ENCODE measurements at places on chromosomes 7 and 10. TPM values are rescaled to one million over a fixed set of nuclear protein-coding genes. Genes with fewer than 3 reads are reported as not detected.

PLXDC2 gene
- total RNA-seq: 59.9 TPM

- no peak for DNase-seq
Measured at GRCh38 chr7:156764016-156764669, 123.6 kb downstream of the RNF32 start.

CLDN15 gene
- 65.8 TPM for total RNA-seq

GRCh38 chr7:156969972-156970420 lies 20.5 kb downstream of the NOM1 start:
- no peak for DNase-seq

GRCh38 chr10:59435707-59436106 lies 73.4 kb upstream of the FAM13C start:
- DNase-seq: no peak

CCDC172 gene
- not detected for total RNA-seq

- no peak for DNase-seq
Measured at GRCh38 chr7:27202862-27203134, 2.9 kb upstream of the HOXA13 start.

- DNase-seq: no peak
Measured at GRCh38 chr7:77569514-77570232, 32.6 kb downstream of the PTPN12 start.

- DNase-seq: no peak
Measured at GRCh38 chr10:132877473-132877872, 64.9 kb downstream of the CFAP46 start.

- DNase-seq: no peak
Measured at GRCh38 chr7:561631-562373, 42.2 kb upstream of the PDGFA start.

DNA sequence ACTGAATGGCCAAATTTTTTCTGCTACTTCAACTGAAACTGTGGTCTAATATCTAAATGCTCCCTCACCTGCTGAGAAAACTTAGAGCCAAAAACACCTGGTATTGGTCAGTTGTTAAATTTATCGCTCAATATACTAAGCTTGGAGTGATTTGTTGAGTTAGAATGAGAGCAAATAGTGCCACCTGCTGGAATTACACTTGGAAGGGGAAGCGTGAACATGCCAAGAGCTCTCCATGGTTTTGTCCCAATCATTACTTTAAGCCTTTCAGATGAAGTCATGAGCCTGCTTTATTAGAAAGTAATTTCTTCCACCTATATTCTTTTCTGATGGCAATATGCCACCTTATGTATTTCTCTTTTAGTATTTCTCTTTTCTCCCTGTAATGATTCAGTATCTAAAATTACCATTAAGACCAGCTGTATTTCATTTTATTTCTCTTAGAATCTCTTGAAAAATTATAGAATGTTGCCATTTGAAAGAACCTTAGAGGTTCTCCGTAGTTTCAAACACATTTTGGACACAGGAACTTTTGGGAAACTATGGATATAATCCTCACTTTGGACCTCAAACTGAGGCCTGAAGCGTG lies 447.8 kb upstream of the C7orf33 start:
- no peak for DNase-seq

GRCh38 chr7:50331564-50332208 lies 27.2 kb downstream of the IKZF1 start:
- no peak for DNase-seq

DNA sequence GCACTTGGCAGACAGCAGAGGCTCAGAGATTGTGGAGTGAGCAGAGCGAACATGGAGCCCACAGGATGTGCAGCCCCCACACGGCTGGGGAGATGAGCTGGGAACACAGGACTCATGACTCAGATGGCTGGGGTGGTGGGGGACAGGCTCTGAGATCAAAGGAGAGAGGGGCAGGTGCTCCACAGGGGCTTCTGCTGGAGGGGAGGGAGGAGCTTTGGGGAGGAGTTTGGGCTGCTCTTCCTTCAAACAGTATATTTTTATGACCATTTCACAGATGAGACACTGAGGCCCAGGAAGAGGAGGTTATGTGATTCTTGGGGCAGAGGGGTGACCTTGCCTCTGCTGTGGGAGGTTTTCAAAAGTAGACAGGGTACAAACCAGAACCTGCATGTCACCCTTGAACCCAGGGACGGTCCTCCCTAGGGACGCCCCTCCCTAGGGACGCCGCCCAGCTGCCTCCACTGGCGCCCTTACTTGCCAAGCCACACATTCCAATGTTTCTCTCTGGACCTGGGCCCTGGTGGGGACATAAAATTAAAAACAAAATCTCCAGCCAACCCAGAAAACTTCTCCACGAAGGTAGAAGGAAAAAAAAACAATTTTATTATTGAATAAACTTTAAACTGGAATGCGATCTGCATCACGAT lies 981 bp upstream of the CRYGN start:
- no peak for DNase-seq

DNA sequence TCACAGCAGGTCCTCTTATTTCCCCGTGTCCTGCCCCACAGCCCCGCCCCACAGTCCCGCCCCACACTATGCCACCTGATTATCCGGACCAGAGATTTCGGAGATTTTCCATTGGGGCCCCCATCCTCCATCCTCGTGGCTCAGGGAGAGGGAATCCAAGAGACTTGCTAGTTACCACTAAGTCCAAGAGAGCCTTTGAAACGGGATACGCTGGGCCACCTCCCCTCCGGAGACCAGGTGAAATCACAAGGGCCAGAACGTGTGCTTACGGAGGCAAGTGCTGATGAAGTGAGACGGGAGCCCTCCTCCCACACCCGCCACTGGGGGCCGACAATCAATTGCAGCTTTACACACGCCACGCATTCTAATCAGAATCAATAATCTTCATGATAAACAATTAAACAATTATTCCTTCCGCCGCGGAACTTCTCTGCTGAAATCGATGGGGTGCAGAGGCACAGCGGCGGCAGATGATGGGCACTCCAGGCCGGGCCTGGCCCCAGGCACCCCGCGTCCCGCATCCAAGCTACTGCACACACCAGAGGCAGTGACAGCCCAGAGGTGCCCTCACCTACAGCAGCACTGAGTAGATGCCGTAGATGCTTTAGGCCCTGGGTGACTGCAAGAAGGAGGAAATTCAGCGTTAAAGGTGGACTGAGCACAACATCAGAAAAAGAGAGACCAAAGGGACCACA lies 534.0 kb upstream of the FOXK1 start:
- DNase-seq: no peak

MKLN1 gene
- total RNA-seq: 50.3 TPM

GRCh38 chr7:150801946-150802771 lies 1.6 kb downstream of the TMEM176A start:
- no peak for DNase-seq

GRCh38 chr10:124592736-124593430 lies 131.3 kb downstream of the LHPP start:
- no peak for DNase-seq

DNA sequence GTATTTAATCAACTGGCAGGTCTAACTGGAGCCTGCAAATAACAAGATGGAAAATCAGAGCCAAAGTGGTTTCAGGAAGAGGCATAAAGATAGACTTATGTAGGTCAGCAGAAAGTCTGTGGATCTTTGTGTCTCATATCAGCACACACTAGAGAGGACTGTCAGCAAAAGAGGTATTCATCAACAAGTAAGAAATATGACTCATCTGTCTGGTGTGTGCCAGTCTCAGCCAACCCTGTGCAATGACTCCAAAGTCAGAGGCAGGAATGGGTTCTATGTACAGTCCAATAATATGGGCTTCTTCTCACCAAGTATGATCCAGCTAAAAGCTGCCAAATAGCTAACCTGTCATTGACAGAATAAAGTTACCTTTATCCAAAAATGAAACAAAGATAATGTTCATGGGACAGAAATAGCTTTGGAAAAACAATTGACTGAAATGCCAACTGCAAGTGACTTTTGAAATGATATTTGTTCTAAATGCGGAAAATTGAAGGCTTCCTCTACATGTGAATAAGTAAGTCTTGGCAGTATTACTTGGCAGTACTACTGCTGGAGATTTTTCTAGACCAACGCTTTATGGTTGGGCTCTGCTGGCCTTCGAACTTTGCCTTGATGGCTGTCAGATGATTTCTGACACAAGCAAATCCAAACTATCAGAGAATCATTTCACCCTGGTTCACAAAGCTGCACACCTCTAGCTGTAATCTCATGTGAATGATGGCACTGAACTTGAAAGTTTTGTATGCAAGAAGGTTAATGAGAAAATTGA lies 272.3 kb upstream of the SEMA3C start:
- no peak for DNase-seq

LBX1 gene
- not detected for total RNA-seq

DNA sequence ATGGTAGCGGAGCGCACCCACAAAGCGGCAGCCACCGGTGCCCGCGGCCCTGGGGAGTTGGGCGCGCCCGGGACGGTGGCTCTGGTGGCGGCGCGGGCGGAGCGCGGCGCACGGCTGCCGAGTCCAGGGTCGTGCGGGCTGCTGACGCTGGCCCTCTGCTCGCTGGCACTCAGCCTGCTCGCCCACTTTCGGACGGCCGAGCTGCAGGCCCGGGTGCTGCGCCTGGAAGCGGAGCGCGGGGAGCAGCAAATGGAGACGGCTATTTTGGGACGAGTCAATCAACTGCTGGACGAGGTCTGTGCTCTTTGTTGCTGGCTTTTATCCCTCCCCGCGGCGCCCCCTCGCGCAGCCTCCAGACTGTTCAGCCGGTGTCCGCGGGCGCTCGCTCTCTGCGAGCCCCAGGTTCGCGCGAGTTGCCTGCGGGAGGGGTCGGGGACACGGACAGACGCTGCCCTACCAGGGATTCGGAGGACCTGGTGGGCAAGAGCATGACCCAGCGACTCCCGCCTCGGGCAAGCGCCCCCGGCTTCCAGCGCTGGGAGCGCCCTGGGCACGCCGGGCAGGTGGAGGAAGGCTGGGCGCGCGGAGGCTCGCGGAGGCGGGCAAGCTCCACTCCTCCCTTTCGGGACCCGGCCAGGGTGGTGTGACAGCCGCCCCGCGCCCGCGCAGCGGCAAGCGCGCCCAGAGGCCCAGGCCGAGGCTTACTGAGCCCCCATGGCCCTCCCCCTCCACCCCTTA lies 887 bp downstream of the COL13A1 start:
- no peak for DNase-seq

- no peak for DNase-seq
Measured at GRCh38 chr7:57375783-57376182, 74.2 kb upstream of the ZNF716 start.

GRCh38 chr7:75624134-75624832 lies 114.5 kb downstream of the HIP1 start:
- no peak for DNase-seq

EGFR gene
- 88.5 TPM for total RNA-seq

GRCh38 chr10:127987467-127988380 lies 80.8 kb downstream of the PTPRE start:
- no peak for DNase-seq

DNA sequence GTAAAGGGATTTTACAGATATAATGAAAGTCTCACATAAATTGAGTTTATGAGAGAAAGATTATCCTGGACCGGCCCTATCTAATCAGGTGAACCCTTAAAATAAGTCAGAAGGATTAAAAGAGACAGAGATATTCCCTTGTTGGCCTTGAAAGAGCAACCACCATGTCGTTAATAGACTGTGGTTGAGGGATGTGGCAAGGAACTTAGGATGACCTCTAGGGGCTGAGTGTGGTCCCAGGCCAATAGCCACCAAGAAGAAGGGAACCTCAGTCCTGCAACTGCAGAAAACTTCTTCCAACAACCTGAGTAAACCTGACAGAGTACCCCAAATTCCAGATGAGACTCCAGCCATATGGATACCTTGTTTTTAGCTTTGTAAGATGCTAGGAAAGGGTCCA lies 121.5 kb downstream of the POLR1F start:
- no peak for DNase-seq

GRCh38 chr7:7051206-7051877 lies 131.0 kb upstream of the C1GALT1 start:
- DNase-seq: no peak

MYH16 gene
- not detected for total RNA-seq

GRCh38 chr7:151389768-151390597 lies 19.9 kb downstream of the WDR86 start:
- no peak for DNase-seq

CALML5 gene
- not detected for total RNA-seq

DNA sequence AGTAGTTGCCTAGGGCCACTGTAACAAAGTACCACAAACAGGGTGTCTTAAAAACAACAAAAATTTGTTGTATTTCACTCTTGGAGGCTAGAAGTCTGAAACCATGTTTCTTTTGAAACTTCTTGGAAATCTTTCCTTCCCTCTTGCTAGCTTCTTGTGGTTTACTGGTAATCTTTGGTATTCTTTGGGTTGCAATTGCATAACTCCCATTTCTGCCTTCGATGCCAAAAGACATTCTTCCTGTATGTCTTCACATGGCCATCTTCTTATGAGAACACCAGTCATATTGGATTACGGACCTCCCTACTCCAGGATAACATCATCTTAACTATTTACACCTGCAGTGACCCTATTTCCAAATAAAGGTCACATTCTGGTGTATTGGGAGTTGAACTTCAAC lies 357.4 kb downstream of the PPP1R3A start:
- DNase-seq: no peak

OSBPL3 gene
- 8.6 TPM for total RNA-seq

DNA sequence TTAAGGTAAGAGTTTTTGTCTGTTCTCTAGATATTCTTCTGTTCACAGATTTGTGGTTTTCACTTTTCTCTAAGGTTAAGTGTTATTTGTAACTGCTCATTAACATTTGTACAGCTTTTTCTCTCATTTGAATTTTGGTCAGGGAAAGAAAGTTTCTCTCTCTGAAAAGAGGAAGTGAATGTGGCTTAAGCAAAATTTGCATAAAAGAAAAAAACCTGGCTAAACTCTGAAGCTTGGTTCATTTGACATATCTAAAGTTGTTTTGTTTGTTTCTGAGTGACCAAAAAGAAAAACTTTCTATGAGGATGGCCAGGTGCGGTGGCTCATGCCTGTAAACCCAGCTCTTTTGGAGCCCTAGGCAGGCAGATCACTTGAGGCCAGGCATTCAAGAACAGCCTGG lies 22.0 kb upstream of the SLC26A4 start:
- no peak for DNase-seq

- no peak for DNase-seq
Measured at GRCh38 chr10:93938140-93938539, 44.4 kb downstream of the SLC35G1 start.

DNA sequence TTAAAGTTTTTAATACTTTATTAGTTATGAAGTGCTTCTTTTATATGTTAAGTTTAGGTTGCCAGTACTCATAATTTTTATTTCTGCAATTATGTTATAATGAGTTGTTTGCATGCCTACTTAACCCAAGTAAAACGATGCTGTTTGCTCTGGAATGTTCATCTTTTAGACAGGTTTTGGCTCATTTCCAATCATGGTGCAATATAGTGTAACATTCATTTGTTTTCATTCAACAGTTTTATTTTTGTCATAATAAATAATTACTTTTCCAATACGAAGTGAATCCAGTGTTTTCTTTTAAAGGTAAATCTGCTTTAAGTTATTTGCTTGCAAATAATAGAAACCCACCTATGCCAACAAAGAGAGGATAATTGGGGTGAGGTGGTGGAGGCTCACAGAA lies 22.1 kb downstream of the ARL5B start:
- no peak for DNase-seq

- no peak for DNase-seq
Measured at GRCh38 chr10:201328-201771, 66.1 kb downstream of the ZMYND11 start.

- no peak for DNase-seq
Measured at GRCh38 chr10:46028584-46029460, 1.6 kb downstream of the NCOA4 start.

GRCh38 chr10:35752469-35753461 lies 110.7 kb upstream of the FZD8 start:
- DNase-seq: peak; percentile 25

- no peak for DNase-seq
Measured at GRCh38 chr10:112349521-112350085, 24.3 kb upstream of the ACSL5 start.

FRMPD2 gene
- total RNA-seq: not detected

VSTM4 gene
- total RNA-seq: 26.2 TPM
